Stimulated activated CD4-positive, alpha-beta T cell treated with anti-CD3 and anti-CD28 coated beads, TNF-alpha, amount 100 ng/mL, for 1 hour (primary cell): ENCODE measurements at places on chromosomes 5 and 9.
A peak's percentile ranks its signal among the peaks of the same experiment; 100 is the strongest.

DNA sequence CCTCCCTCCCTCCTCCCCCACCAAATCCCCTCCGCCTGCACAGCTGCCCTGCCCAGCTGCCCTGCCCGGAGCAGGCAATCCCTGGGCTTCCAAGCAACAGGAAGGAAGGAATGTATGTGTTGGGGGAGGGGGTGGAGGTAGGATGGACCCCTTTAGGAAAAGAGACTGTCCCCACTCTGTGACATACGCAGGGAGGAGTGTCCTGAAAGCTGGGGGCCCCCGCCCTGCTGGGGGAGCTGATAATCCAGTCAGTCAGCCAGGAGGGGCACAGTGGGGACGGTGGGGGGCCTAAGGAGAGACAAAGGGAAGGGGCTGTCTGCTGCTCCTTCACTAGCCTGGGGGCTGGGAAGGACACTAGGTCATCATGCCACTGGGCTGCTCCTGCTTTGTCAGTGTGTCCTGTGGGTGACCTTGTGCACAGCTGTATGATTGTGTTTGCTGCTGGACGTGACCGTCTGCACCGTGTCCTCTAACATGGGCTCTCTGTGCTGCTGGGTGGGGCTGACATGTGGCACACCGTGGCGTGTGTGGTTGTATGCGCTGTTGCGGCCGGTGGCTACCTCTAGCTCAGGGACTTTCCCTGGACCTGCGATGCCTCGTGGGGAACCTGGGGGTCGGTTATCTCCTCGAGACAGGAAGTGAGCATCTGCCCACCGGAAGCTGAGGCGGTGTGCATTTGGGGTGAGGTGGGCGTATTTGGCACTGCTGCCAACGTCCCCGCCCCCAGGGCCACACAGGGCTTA is 3.0 kb downstream of the N4BP3 start:
- DNase-seq = peak; percentile 37

DNA sequence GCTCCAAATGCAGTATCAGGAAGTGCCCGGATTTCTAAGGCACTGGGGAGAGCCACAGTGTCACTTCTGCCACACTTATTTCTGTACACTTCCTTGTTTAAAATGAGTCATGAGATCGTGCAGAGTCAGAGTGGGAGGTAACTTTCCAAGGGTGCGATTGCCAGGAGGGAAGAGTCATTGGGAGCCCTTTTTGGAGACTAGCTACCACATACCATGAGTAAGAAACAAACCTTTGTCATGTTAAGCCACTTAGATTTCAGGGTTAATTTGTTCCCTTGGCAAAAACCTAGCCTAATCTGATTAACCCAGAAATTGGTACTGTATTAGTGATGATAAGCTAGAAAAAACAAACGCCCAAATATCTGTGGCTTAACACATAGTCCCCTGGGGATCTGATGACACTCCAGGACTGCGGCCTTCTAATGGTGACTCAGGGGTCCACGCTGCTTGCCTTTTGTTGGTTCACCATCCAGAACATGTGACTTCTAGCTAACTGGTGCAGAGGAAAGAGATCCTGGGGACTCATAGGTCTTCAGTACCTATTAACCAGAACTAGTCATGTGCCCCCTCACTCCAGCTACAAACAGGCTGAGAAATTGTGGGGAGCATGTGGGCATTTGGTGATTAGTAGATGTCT is 48.6 kb upstream of the TLE1 start:
- no peak for DNase-seq

- no peak for DNase-seq
Observed at GRCh38 chr5:71932655-71933338, 174.5 kb upstream of the MAP1B start.

DNA sequence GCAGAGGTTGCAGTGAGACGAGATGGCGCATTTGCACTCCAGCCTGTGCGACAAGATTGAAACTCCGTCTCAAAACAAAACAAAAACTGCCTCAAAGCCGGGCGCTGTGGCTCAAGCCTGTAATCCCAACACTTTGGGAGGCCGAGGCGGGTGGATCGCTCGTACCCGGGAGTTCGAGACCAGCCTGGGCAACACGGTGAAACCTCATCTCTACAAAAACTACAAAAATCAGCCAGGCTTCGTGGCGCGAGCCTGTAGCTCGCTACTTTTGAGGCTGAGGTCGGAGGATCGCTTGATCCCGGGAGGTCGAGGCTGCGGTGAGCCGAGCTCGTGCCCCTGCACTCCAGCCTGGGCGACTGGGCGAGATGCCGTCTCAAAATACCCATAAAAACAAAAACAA is 988 bp downstream of the GFM2 start:
- DNase-seq = no peak

- no peak for DNase-seq
Observed at GRCh38 chr5:167579693-167580055, 711.8 kb upstream of the WWC1 start.

DNA sequence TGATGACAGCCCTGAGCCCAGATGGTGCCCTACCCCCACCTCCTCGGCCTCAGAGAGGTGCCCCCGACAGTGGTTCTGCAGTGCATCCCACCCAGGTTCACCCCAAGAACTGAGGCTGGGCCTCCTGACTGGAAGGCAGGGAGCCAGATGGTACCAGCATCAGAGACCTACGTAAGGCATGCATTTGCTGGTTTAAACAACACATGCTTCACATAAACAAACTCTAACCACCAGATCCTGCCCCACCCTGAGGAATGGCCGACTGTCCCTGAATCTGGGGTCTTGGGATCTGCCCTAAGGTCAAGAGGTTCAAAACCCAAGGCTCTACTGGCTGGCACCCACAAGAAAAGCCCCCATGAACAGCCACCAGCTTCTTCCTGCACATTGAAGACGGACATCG is 73.3 kb downstream of the SECISBP2 start:
- no peak for DNase-seq

DNA sequence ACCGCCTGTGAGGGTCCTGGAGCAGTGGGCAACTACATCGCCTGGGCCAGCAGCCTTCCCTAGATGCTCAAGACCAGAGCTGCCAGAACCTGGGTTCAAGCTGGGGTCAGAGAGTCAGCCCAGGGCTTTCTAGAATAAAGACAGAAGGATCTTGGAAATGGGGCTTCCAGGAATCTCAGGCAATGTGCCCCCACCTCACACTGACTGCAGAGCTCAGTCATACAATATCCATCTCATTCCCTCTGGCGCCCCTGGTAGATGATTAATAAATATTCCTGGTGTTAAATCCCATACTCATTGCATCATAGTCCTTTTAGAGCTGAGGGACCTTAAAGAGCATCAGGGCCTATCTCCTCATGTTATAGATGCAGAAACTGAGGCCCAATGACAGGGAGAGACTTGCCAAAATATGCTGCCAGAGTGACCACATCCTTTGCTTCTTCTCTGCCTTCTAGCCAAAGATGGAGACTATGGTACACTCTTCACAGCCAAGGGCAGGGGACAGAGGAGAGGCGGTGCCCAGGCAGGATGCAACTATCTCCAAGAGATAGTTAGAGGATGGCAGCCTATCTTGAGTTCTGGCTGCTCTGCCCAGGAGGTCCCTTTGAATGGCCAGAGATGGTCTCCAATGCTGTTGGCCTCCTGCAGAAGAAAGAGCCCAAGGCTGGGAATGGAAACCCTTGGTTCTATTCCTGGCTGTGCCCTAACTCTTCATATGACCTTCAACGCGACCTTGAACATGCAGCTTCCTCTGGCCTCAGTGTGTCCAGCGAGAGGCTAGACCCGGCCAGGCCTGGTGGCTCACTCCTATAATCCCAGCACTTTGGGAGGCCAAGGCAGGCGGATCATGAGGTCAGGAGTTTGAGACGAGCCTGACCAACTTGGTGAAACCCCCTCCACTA is 36.2 kb upstream of the IL17B start:
- DNase-seq = no peak

DNA sequence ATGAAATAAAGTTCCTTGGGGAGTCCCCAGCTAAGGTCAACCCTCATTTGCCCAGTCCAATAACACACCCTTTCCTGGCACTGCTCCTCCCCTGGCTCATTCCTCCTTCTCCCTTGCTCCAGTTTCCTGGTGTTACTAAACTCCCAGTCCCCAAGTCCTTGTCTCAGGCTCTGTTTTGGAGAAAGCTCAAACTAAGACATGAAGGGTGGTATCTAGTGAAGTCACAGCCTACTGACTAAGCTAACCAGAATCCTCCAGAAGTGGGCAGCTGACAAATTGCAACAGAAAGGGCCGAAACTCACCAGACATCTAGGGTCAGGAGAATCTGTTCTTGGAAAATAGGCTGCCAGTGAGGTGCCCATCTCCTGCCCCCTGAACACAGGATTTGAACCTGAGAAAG is 118.7 kb upstream of the NEK6 start:
- DNase-seq = no peak

DNA sequence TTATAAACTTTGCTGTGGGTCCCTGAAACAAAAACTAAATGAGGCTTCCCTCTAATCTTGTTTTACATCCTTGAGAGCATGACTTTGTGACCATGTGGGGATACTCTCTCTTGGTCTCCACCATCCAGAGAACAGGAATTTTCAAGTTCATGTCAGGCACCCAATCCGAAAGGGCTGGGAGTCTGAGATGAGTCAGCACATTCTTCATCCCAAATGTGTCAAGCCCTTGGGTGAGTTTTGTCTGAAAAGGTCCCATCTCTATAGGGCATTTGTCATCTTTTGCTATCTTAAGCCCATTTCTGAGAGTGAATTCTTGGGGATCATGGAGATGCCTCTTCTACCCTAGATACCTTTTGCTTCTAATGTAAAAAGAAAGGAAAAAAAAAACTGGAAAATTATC is 26.9 kb upstream of the RAPGEF6 start:
- DNase-seq = no peak

- DNase-seq = no peak
Observed at GRCh38 chr5:172707285-172708182, 63.5 kb downstream of the DUSP1 start.

GRCh38 chr5:115480271-115480670 is 64.3 kb downstream of the FEM1C start:
- DNase-seq = no peak

GRCh38 chr9:14433351-14434157 is 119.6 kb upstream of the NFIB start:
- no peak for DNase-seq

GRCh38 chr5:144503123-144503522 is 332.4 kb downstream of the KCTD16 start:
- no peak for DNase-seq

GRCh38 chr5:134223406-134224248 is 2.2 kb downstream of the PPP2CA start:
- no peak for DNase-seq

- DNase-seq = no peak
Observed at GRCh38 chr5:143842920-143843319, 31.0 kb downstream of the HMHB1 start.

GRCh38 chr9:109901201-109901600 is 121.2 kb downstream of the PALM2AKAP2 start:
- DNase-seq = no peak

DNA sequence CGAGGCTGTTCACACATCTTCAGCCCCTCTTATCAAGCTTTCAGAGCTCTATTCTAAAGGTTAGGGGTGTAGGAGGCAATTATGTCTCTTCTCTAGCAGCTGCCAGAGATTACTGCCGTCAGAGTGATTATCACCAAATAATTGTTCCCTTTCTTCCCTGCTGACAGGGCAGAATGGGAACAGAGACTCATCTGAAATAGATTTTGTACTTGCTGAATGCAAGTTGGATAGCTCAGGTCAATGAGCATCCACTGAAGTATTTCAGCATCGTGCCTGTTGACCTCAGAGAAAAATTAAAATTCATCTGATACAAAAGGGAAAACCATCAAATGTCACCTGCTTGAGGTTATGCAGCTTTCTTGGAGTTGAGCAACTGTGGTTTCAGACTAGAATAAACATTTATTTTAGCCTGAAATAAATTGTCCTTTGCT is 213.7 kb upstream of the MAP3K1 start:
- DNase-seq = no peak

- no peak for DNase-seq
Observed at GRCh38 chr9:72506615-72507014, 14.8 kb upstream of the TMC1 start.

DNA sequence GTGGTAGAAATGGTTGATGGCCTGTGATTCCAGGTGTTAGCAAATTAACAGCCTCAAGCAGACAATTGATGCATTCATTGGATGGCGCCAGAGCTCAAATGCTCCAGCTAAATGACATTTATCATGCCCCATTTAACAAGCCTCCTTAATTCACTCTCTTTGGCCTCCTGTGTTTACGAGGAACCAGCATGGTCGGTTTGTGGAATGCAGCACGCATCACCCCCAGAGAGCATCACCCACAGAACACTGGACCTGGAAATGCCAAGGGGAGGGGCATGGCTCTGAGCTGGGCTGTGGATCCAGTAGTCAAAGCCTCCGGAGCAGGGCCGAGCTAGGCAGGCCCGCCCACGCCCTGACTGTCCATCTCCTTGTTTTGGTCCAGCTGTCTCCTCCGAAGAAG is 434.0 kb downstream of the GADD45G start:
- no peak for DNase-seq

- DNase-seq = no peak
Observed at GRCh38 chr5:127508644-127509373, 8.6 kb upstream of the PRRC1 start.

DNA sequence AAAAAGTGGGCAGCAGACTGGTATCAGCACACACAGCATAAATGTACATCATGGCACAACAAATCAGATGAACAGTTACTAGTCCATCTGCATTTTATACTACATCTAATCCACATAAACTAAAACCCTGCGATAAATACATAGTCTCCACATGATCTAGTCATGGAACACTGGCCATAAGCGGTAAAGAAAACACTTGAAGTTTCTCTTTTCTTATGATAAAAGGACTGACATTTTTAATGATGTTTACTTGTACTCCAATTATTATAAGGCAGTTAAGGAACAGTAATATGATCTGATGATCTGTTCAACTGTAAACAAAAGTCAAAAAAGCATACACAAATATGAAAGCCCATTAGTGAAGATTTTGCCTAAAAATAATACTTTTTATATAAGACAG is 112.5 kb downstream of the MPDZ start:
- DNase-seq = no peak

- DNase-seq = no peak
Observed at GRCh38 chr5:90293931-90294330, 115.6 kb downstream of the CETN3 start.

GRCh38 chr9:77946969-77947620 is 84.5 kb downstream of the GNAQ start:
- DNase-seq = no peak

GRCh38 chr5:177427919-177428573 is 1.6 kb downstream of the GRK6 start:
- DNase-seq = no peak

- no peak for DNase-seq
Observed at GRCh38 chr5:111950660-111951059, 193.7 kb upstream of the NREP start.

- DNase-seq = no peak
Observed at GRCh38 chr5:170560938-170561337, 57.1 kb downstream of the KCNIP1 start.

- DNase-seq = no peak
Observed at GRCh38 chr5:67476531-67476930, 279.9 kb upstream of the CD180 start.

DNA sequence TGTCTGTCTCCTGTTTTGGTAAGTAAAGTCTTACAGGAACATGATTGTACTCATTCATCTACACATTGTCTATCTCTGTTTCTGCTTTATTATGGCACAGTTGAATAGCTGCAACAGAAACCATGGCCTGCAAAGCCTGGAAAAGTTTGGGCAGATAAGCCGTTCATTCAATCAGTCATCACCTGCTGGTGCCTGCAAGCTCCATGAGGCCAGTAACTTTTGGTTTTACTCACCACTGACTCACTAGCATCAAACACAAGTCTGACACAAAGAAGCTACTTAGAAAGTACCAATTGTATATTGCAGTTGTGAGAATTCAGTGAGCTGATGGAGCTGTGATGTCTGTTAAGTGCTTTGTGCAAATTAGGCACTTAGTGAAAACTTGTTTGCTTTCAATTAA is 373.6 kb upstream of the SGCD start:
- DNase-seq = no peak
